ENCODE measurements at places on chromosomes 3 and 15.
A peak's percentile ranks its signal among the peaks of the same experiment; 100 is the strongest.

GRCh38 chr3:194103505-194103904 is 32.4 kb upstream of the HES1 start:
- peak; percentile 49 for DNase-seq

GRCh38 chr3:42656680-42657610 is 3.4 kb downstream of the ZBTB47 start:
- DNase-seq = peak; percentile 14

GRCh38 chr3:157868946-157869345 is 237.3 kb downstream of the SHOX2 start:
- DNase-seq = no peak

GRCh38 chr3:194212161-194212844 is 76.4 kb downstream of the HES1 start:
- no peak for DNase-seq

- DNase-seq = peak; percentile 43
Measured at GRCh38 chr3:121724130-121724529, 25.4 kb downstream of the GOLGB1 start.

DNA sequence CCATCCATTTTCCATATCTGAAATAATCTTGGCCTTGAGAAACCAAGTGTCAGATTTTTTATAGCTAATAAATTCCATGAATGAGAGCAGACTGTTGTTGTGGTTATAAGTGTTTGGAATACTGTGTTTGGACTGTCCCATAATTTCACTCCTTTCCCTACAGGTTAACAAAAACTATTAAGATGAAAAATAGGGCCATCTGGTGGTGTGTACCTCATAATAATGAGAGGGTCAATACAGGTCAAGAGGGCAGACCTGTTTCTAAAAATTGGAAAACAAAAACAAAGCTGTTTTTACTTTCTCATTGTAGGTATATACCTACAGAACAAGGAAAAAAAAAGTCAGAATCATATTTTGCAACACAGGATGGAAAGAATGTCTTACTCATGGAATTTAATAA is 553.8 kb upstream of the SGO1 start:
- no peak for DNase-seq

DNA sequence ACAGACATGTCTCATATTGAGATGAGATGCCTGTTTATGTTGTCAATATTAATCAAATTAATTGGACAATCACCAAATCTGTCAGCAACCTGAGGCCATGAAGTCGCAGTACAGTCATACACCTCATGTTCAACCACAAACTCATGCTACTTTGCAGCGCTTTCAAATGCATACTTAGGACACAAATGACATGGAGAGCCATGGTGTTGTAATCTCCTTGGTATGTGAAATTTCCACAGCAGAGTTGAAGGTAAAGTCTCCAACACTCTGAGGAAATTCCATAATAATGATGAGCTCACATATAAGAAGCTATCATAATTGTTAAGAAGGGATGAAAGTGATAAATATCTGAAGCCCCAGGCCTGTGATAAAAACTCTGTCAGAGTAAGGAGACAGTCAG is 873.9 kb downstream of the MCTP2 start:
- no peak for DNase-seq

GRCh38 chr15:100988857-100989256 is 69.7 kb downstream of the LRRK1 start:
- DNase-seq = no peak

DNA sequence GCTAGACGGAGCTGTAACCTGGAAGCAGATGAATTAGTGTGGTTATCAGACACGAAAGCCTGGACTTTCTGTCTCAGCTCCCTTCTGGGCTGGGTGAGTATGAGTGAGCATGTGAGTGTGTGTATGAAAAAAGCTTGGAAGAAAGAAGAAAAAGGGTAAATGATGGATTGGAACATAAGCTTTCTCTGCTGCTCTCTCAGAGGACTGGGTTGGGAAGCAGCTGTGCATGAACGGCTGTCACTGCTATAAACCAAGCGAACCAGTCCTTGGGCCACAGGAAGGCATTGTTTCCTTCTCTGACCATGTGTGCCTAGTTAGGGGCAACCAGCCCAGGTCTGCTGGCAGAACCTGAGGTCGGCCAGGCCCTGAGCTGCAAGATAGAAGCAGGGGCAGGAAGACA is 37.0 kb downstream of the UMPS start:
- DNase-seq = no peak

DNA sequence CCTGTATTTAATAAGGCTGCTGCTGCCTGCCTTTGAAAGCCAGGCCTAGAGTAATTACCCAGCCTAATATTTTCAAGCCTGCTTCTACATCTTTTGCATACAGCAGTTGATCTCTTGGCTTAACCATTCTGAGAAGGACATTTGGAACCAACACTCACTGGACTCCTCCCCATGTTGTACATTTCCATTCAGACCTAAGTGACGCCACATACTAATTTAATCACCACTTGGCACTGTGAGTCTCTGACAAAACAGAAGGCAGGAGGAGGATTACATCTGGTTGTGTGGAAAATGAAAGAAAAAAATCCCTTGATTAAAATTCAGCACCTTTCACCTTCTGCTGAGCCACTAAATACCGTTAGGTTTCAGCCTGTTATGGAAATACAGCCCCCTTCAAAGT is 102.2 kb upstream of the ARRDC4 start:
- no peak for DNase-seq

- DNase-seq = no peak
Measured at GRCh38 chr3:10378742-10379141, 57.8 kb upstream of the SEC13 start.

GRCh38 chr15:31934821-31935220 is 95.5 kb upstream of the CHRNA7 start:
- no peak for DNase-seq

GRCh38 chr3:179672918-179673317 is 20.1 kb downstream of the USP13 start:
- no peak for DNase-seq

DNA sequence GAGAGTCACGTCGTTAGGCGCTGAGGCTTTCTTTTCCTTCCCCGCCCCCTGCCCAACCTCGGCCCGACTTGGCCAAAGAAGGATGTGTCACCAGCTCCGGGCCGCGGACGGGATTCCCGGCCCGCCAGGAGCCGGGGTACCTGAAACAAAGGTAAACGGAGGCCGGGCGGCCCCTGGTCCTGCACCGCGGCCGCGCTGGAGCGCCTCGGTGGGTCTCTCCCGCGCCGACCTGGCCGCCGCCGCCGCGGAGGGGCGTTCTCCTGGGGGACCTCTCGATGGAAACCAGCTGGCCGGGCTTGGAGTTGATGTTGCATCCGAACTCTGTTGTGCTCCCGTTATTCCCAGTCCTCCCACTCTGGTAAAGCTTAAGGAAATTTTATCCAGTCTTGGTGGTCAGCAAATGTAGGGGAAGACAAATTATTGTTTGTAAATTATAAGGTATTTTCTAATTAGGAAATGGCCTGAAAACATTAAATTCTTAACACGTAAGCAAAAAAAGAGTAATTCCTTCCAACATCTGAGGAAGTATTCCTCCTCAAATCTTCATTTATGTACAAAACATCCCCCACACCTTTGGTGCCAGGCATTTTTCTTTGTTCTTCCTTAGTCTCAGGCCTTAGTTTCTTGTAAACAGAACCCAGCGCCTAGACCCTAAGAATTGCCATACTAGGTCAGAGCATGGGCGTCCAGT is 888 bp downstream of the PPP2R3A start:
- no peak for DNase-seq
